Stimulated activated CD8-positive, alpha-beta memory T cell treated with anti-CD3 and anti-CD28 coated beads, Interleukin-7, amount 100 ng/mL, for 1 hour (primary cell): ENCODE measurements at places on chromosomes 11 and 22.
A peak's percentile ranks its signal among the peaks of the same experiment; 100 is the strongest.

GRCh38 chr22:46055911-46056545 lies 79.1 kb upstream of the WNT7B start:
- no peak for DNase-seq

- DNase-seq: peak; percentile 21
These were observed 751 bp downstream of the ARFGAP3 start for GRCh38 chr22:42856179-42856864.

DNA sequence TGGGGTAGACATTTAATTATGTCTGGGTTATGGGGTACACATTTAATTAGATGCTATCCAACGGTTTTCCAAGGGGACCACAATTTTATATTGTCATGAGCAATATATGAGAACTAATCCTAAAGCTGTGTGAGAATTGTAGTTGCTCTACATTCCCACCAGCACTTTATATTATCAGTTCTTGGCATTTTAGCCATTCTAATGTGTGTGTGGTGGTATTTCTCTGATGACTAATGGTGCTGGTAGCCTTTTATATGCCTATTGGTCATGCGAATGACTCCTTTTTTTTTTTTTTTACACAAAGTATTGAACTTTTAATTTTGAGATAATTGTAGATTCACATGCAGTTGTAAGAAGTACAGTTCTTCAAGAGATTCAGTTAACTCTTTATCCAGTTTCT lies 26.2 kb downstream of the TMEM135 start:
- DNase-seq: no peak

- DNase-seq: no peak
These were observed 16.9 kb upstream of the PIK3C2A start for GRCh38 chr11:17224727-17225126.

DNA sequence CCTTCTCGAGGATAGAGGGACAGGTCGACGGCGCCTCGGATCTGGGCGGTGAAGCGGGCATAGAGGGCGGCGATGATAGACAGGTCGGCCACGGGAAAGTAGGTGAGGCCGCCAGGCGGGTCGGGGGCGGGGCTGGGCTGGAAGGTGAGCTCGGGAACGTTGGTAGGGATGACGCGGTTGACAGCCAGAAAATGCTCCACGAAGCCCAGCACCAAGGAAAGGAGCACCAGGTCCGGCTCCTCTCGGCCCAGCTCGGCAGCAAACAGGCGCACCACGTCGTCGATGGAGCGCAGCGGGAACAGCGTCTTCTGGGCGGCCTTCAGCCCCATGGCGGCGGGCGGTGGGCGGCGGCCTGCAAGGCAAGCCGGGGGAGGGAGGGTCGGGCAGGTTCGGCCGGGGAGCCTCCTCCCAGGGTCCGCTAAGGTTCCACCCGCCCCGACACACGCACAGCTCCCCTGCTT lies 540 bp downstream of the MEN1 start:
- no peak for DNase-seq

GRCh38 chr11:38968951-38969350 lies 2370.9 kb upstream of the RAG2 start:
- DNase-seq: no peak

GRCh38 chr11:33445761-33446161 lies 188.6 kb downstream of the HIPK3 start:
- no peak for DNase-seq

- peak; percentile 61 for DNase-seq
These were observed 2.8 kb downstream of the CHADL start for GRCh38 chr22:41237707-41238569.

GRCh38 chr11:11979488-11980117 lies 28.8 kb downstream of the DKK3 start:
- DNase-seq: no peak

DNA sequence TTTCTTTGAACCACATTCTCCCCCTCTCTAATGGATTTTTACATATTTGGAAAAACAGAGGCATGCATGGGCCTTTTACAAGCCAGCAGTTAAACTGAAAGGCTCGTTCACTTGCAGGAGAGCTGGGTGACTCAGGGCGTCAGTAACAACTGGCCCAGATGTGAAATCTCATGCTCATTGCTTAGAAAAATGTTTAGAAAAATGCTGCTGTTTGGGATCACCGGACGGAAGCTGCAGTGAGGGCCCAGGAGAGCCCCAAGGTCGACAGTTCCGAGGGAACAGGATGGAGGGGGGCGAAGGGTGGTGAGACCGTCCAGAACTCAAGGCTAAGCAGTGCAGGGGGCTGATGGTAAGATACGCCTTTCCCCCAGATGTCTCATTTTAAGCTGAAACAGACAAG lies 41.7 kb upstream of the SMTN start:
- DNase-seq: no peak

DNA sequence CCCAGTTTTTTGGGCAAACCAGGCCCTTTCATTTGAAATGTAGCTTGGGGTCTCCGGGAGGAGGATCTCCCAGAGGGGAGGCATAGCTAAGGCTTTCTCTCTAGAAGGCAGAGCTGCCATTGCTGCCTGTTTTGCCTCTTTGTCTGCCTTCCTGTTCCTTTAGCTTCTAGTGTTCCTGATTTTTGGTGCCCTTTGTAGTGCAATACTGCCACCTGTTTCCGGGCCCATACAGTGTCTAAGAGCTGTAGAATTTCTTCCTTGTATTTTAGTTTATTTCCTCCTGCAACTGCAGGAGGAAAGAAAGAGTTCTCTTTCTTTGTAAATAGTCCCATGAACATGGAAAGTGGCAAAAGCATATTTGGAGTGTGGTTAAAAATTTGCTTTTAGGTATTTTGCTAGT lies 19.3 kb upstream of the GLYATL1 start:
- DNase-seq: no peak

GRCh38 chr11:88508418-88508758 lies 170.9 kb upstream of the CTSC start:
- no peak for DNase-seq

- no peak for DNase-seq
These were observed 1.6 kb upstream of the PHLDA2 start for GRCh38 chr11:2930704-2931419.

- DNase-seq: no peak
These were observed 566.4 kb downstream of the METTL15 start for GRCh38 chr11:28674433-28675103.

DNA sequence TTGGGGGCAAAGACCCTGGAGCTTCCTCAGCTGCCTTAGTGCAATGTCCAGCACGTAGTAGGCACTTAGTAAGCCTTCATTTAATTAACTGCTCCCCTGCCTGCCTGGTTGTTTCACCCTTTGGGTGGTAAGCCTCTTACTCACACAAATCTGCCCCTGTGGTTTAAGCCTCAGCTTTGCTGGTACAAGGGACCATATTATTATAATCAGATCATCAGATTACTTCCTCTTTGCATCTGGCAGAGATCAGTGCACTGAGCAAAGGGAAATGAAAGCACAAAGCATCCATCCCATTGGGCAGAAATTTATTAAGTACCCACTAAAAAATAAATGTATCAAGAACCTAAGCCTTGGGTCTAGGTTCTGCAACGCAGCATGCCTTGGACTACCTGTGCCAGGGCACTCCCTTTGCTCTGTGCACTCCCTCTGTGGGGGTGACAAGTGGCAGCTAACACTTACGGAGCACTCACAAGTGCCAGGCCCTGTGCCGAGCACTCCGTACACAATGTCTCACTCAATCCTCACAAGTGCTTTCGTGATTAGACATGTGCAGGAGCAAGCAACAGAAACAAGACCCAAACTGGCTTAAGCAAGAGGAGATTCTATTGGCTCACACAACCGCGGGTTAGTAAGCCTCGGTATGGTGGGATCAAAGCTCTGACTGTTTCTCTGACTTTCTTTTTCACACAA lies 34.9 kb upstream of the DAGLA start:
- no peak for DNase-seq

DNA sequence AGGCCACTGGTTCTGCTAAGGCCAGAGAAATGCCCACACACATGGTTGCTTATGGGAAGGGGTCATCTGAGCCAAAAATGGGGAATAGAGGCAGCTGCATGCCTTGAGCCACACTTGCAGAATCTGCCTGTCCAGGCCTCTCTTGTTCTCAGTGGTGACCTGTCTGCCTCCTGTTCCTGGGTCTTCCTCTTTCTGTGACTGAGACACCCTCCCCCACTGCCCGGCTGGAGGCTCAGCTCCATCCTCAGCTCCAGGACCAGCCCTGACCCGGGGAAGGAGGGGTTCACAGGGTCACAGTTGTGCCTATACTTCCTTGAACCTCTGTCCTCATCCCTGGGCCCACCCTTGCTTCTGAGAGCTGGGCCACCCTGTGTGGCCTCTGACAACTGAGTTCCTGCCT lies 52.3 kb downstream of the CSF2RB start:
- DNase-seq: no peak

- no peak for DNase-seq
These were observed 4.8 kb downstream of the PIM3 start for GRCh38 chr22:49965091-49966040.

- no peak for DNase-seq
These were observed 33.5 kb upstream of the BID start for GRCh38 chr22:17807578-17808410.

DNA sequence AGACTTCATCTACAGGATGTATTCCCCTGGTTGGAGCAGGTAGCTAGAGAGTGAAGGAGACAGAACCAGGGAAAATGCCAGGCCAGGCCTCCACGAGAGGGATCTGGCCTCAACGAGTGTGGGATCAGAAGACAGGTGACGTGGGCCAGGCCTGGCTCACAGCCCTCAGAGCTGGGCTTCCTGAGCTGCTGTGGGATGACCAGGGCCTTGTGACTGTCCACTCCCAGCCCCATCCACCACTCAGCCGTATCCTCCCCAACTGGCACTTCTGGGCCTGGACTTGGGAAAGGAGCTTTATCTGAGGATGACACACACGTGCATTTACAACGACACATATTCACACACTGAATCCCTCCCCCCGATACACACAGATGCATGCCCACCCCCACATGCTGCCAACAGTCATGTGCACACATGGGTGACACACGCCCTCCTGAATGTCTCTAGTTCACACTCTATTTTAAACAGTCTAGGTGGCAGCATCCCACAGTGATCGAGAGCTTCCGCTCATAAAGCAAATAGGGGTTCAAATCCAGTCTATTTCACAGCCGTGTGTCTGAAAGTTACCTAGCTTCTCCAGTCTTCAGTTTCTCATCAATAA lies 93.1 kb downstream of the TP53I11 start:
- DNase-seq: no peak

DNA sequence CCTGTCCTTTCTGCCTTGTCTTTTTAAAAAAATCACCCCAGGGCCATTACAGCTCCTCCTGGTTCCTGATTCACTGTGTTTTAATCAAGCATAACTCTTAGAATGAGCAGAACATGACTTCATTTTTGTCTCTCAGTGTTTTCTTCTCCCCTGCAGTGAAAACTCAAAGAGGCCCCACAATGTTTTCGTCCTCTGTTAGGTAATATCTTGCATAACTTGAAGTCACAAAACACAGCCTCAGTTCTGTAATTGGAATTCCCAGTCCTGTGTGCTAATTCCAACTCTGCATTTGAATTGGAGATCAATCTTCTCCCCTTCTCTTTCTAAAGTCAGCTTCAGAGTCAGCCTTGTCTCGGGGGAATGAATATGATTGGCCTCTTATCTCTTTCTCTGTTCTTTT lies 186.5 kb upstream of the NAV2 start:
- DNase-seq: no peak

DNA sequence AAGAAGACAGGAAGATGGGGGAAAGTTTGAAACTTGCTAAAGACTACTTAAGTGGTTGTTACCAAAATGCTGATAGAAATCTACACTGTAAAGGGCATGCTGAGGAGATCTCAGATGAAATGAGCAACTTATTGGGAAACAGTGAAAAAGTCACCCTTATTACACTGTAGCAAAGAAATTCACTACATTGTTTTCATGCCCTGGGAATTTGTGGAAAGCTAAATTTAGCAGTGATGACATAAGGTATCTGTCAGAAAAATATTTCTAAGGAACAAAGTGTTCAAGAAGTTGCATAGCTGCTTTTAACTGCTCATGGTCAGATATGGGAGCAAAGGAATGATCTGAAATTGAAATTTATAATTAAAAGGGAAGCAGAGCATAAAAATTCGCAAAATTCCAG lies 702.4 kb upstream of the LRRC4C start:
- DNase-seq: no peak

DNA sequence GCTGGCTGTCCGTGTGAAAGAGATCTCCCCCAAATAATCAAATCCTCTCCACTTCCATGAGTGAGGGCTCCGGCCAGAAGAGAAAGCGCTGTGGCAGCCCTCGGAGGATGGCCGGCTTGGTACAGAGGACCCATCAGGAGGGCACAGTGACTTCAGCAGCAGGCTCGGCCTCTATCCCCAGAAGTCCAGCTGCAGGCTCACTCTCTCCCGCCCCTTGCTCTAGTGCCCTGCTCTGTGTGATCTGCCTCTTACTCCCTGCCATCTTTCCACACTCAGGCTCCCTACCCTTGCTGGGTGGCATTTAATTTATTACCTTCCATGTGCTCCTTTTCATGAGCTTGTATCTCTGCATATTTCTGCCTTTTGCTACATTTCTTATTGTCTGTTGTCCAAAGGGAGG lies 129.7 kb downstream of the SPATA19 start:
- no peak for DNase-seq

- no peak for DNase-seq
These were observed 6.0 kb downstream of the OR2AT4 start for GRCh38 chr11:75090671-75091177.

DNA sequence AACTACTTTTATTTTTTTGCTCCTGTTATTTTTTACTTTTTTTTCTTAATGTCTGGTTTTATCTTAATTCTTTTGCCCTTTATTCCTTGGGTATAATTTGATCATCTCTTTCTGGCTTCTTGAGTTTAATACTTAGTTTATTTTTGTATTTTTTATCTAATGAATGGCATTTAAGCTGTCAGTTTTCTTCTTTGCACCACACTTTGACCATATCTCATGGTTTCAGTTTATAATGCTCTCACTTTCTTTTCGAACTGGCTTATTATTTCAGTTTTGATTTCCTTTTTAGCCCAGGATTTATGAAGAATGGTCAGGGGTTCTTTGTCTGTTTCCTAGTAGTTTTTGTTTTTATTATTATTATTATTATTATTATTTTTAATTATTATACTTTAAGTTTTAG lies 48.3 kb downstream of the QSER1 start:
- no peak for DNase-seq

DNA sequence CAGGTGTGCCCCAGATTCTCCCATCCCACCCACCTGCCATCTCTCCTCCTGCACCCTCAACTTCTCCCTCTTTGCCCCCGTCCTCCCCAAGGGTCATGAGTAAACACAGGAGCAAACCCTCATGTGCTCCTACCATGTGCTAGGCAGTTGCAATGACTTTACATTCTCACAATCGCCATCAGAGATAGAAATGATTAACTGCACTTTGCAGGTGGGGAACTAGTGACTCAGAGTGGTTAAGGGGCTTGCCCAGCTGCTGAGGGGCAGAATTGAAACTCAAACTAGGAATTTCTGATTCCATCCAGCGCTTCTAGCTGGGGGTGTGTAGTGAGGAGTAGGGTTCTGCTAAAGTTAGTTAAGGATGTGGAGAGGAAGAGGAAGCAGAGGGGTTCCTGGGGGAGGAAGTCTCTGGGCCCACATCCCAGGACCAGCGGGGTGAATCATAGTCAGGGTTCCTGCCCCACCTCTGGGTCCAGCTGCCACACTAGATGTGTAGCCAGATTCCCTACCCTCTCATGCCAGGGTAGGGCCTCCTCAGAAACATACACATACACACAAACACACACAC lies 16.0 kb upstream of the PRG2 start:
- no peak for DNase-seq
